ENCODE measurements at places on chromosomes 5 and 9.

GRCh38 chr5:140358738-140359310 is 1.2 kb upstream of the SLC4A9 start:
- no peak for DNase-seq

GRCh38 chr9:95373069-95373681 is 55.7 kb upstream of the FANCC start:
- DNase-seq, result no peak

DNA sequence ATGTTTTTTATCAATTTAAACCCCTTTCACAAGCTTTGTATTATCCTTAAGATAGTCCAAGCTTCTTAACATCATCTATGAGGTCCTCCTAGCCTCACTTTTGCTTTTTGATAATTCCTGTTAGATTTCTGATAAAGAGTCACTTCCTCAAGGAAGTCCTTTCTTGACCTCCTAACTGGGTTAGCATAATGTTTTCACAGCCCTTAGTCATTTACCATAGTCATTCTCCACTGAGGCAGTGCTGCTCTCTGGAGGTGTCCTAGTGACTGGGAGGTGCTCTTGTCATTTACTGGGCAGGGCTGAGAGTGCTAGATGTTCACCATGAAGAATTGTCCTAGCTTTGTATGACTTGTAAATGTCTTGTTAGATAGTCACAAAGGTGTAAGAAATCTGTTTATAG is 26.4 kb downstream of the TNPO1 start:
- no peak for DNase-seq

- DNase-seq, result no peak
Observed at GRCh38 chr5:16784088-16784487, 152.0 kb downstream of the MYO10 start.

DNA sequence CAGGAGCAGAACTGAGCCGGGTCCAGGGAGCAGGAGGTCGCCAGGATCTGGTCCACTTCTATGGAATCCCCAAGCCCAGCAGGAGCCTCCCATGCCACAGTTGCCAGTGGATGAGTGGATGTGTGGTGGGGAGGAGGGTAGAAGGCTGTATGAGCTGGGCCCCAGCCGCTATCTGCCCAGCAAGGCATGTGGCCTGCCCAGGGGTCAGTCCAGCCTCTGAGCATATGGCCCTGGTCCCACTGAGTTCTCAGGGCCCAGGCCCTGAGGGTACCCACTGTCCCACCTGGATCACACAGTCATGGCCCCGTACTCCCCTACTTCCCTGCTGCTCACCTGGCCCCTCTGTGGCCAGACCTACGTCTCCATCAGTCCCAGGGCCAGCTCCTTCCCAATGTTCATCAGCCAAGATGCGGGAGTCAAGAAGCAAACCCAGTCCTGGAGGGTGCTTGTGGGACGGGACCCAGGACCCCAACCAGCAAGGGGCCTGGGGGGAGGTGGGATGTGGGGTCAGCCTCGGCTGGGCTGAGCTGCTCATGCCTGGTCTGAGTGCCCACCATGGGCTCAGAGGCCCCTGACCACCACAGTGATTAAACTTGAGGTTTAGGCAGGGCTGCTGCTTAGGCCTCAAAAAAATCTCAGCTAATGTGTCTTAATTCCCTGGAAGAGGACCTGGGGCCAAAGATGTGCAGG is 152.7 kb downstream of the COL23A1 start:
- DNase-seq, result no peak

- DNase-seq, result no peak
Observed at GRCh38 chr9:109342878-109343277, 22.0 kb upstream of the EPB41L4B start.

- DNase-seq, result no peak
Observed at GRCh38 chr5:143037071-143037470, 266.9 kb downstream of the ARHGAP26 start.

DNA sequence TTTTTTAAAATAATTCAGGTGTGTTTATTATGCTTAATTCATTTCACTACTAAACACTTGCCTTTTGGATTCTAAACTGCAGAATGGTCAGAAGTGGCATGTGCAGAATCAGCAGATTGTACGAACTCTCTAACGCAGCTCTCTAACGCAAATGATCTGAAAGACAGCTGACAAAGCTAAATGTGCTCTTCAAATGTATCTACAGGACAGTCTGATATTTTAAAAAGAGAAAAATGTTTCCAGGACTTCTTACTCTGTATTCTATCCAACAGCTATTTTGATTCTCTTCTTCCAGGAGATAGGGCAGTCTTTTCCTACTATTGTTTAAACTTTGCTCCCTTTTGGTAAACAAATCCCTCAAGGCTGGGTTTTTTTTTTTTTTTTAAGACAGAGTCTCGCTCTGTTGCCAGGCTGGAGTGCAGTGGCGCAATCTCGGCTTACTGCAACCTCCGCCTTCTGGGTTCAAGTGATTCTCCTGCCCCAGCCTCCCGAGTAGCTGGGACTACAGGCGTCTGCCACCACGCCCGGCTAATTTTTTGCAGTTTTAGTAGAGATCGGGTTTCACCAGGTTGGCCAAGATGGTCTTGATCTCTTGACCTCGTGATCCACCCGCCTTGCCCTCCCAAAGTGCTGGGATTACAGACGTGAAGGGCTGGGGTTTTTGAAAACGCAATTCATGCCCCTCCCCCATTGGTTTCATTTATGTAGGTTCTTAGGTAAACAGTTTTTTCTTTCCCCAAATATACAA is 1.2 kb downstream of the NMRK1 start:
- no peak for DNase-seq

DNA sequence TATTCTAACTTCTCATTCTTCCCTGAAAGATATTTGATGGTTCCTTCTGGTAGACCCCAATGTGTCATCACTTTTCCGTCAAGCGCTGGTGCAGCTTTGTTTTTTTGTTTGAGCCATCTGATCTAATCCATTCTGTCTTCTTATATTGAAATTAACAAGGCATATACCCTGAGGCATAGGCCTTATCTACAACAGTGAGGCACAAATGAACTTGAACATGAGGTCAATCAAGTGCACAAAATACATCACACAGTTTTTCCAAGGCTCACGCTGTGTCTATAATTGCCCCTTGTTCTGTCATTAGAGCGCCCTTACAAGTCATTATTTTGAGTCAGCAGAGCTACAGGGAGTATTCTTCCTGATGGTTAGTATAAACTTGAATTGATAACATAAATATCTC is 406.6 kb downstream of the MAT2B start:
- no peak for DNase-seq

- DNase-seq, result no peak
Observed at GRCh38 chr9:25724424-25724823, 46.2 kb upstream of the TUSC1 start.

- no peak for DNase-seq
Observed at GRCh38 chr5:119860463-119860862, 231.1 kb downstream of the FAM170A start.

DNA sequence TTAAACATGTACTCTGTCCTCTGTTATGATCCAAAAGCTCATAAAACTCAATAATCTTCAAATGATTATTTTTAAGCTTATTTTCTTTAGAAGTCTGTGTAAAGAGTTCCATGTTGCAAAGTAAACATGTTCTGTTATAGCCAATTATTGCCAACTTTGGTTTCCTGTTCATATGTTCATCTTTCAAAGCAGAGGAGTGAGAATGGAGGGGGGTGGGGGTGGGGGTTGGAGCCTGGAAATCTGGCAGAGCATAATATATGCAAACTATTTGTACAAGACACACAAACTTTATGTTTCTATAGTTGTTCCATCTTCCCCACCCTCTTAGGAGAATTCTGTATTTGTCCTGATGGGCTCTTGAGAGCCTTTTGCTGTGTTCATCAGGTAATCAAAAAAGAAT is 135.0 kb downstream of the STARD4 start:
- no peak for DNase-seq

DNA sequence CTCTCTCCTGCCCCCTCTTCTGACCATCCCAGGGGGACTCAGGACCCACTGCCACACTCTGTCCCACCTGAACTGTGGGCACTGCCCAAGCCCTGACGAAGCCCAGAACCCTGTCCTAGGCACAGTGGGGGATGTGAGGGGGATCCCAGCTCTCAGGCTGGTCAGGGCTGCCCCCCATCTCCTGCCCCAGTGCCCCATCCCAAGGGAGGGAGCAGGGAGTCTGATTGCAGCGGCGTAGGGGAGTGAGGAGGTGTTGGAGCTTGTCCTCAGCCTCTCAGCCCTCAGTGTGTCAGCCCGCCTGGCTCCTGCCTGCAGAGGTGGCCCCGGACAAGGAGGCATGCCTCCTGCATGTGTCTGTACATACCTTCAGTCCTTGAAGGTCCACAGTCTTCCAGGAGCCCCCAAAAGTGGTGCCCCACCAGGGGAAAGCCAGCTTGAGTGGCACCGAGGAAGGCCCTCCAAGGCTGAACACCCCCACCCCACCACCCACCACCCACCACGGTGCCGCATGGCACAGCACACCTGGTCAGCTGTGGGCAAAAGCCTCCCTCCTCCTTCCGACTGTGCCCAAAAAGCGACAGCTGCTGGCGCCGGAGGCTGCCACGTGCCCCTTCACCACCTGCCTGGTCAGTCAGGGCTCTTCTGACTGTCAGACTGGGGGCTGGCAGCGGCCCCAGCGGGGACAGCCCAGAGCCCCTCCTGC is 930 bp downstream of the SARDH start:
- DNase-seq, result no peak

DNA sequence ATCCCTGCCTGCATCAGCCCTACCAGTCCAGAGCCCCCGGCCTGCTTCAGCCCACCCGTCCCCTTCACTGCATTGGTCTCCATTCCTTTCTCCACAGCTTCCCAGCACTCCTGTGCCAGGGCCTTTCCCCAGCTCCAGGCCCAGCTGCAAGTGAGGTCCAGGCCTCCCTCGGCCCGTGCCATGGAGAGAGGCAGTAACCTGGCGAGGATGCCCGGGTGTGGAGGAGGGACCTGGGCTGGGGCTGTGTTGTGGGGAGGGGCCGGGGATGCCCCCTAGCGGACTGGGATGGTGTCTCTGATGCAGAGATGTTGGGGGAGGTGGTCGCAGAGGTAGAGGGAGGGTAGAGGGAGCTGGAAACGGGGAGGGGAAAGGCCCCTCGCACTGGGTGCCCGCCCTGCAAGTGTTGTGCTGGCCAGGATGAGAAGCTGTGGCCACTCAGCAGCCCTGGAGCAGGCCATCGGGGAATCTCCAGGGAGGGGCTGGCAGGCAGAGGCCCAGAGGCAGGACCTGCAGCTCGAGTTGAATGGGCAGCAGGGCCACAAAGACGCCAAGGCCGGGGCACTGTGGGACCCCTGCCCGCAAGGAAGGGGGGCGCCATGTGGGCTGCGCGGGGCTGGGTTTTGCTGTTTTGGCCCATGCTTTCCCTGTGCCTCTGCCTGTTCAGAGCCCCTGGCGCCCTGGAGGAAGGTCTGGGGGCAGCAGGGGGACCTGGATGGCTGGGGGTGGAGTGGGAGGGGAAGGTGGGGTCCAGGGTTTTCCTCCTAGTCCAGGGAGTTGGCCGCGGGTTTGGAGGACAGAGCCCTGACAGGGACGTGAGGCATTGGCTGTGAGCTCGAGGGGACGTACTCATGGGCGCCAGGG is 26.0 kb upstream of the NKD2 start:
- no peak for DNase-seq

DNA sequence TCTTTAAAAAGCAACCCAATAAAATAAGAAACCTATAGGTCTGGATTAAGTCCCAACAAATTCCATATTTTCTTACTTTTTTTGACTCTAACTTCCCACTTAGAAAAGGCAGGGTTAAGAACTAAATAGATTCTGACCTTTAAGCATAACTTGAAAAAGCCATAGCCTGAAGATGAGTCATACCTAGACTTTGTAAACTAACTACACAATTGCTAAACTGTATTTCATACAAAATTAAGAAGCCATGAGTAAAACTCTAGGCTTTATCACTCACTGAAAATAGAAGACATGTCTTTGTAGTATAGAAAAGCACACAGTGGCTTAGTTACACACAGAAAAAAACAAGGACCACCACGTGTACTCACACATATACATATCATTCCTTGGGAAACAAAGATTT is 51.5 kb downstream of the MLLT3 start:
- DNase-seq, result no peak

GRCh38 chr9:29793970-29794369 is 2220.7 kb upstream of the C9orf72 start:
- DNase-seq, result no peak

- no peak for DNase-seq
Observed at GRCh38 chr5:38471709-38472108, 84.7 kb downstream of the LIFR start.

DNA sequence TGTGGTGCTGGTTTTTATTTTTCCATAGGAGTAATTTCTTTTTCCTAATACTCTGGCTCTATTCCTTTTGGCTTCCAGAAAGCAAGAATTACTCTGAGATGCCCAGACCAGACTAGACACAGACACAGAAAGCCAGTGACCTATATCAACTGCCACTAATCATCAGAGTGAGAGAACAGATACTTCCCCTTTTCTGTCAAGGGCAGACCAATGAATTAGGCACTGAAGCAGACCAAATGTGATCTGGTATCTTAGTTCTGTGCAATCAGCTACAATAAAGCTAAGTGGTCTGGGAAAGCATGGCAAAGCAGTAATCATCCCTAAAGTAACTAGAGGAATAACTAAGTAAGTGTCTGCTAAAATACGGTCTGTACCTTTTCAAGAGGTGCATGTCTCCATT is 239.1 kb downstream of the ELAVL2 start:
- DNase-seq, result no peak

GRCh38 chr9:106072421-106072820 is 378.1 kb downstream of the TMEM38B start:
- no peak for DNase-seq

DNA sequence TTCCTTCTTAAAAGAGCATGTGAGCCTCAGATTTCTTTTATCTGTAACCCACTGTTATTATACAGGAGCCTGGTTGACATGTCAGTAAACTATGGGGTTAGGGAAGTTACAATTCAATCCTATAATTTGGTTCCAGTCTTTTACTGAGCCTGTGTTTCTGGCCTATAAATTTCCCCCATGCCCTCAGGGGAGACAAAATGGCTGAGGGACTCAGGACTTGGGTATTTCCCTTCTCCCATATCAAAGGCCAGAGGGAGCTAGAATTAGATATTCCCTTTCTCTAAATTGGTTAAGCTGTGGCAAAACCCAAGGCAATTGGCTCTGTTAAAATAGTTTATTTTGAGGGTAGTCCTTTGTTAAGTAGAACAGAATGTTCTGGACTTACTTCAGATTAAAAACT is 823.2 kb downstream of the TLE1 start:
- no peak for DNase-seq

DNA sequence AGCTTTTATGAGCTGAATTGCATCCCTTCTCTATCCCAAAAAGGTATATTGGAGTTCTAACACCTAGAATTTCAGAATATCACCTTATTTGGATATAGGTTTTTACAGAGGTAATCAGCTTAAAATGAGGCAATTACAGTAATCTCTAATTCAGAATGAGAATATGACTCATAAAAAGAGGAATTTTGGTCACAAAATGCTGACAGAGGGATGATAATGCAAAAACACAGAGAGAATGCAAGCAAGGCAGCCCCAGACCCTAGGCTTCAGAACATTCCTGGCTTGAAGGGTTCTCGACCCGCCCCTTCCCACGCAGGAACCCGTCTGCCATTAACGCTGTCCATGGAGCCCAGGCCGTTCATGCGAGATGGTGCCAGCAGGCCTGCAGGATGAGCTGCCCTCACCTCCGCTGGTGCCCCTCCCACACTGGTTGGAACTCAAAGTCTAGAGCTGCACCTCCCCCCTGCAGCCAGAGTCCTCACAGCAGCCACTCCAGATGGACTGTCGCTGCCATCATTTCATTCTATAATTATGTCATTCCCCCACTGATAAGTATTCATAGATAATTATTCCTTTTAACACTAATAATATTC is 1173.4 kb upstream of the ACO1 start:
- no peak for DNase-seq

- DNase-seq, result no peak
Observed at GRCh38 chr9:113590991-113591898, 127.7 kb downstream of the RGS3 start.

- DNase-seq, result no peak
Observed at GRCh38 chr5:84578226-84578625, 193.5 kb upstream of the EDIL3 start.

All from right renal cortex interstitium (tissue), 3 donors.